ENCODE measurements at places on chromosomes 6 and 20.

DNA sequence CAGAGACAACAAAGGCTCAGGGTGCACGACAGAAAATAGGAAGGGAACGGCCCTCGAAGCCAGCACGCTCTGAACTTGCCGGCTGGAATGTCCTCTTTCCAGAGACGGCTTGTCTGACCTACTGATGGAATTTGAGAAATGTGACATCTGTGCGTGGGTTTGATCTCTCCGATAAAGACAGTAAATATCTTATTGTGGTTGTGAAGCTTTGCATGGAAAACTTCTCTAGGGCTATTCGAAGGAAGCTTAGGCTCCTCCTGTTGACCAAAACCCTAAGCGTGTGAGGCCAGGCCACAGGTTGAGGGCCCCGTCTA lies 247.3 kb downstream of the ZNF217 start:
- DNase-seq: no peak

GRCh38 chr20:56453352-56453751 lies 15.1 kb upstream of the RTF2 start:
- no peak for DNase-seq

DNA sequence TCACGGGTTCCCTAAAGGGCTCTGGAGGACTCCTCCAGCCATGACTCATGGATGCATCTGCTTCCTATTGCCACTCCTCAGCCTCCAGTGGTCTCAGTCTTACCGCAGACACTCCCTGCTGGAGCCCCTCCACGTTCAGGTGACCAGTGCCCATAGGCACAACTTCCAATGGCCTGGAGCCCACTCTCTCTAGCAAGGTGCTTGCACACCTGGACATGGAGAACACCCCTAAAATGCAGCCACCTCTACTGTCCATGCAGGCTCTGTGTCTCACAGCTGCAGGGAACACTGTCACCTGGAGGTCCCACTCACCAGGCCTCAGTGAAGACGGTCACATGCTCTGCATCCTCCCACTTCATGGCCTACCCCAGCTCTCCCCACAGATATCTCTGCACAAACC lies 36.0 kb downstream of the HUS1B start:
- DNase-seq: no peak

DNA sequence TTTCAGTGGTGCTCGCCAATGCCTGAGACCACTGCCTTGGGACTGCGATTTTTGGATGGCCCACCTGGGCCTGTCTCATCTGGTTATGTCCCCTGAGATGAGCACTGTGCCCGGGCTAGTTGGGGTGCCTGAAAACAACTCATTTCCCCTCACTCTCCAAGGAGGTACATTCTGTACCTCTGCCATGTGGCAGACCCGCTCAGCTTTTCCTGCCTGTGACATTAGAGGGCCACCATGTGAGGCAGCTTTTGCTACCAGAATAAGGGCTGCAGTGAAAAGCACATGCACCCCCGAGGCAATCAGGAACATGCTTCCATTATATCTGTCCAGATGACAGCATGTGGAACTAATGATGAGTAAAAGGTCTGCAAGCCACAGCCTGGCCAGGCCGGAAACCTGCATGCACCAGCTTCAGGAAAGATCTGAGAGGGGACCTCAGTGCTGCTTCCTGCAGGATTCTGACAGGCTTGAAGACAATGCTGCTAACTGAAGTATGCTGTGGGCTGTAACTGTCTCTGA lies 11.3 kb upstream of the SRSF6 start:
- no peak for DNase-seq

- DNase-seq: no peak
Observed at GRCh38 chr6:81023007-81023582, 729.4 kb downstream of the TENT5A start.

GRCh38 chr6:139337001-139337400 lies 37.4 kb downstream of the CITED2 start:
- no peak for DNase-seq

DNA sequence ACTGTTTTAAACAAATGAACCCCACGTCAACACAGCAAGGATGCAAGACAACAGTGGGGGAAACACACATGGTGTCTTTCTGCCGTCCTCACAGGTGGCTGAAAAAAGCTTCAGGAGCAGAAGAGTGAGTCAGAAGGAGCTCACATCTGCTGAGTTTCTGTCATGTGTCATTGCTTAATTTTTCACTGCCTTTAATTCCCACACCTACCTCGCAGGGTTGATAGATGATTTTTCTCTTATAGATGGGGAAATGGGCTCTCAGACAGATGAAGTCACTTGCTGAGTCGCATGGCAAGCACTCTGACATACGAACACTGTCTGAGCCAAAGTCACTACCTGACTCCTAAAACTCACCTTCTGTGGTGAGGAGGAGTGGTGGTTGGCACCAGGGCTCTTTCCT lies 28.3 kb upstream of the CARMIL1 start:
- no peak for DNase-seq

GRCh38 chr6:158397578-158397977 lies 85.3 kb downstream of the TULP4 start:
- no peak for DNase-seq

- DNase-seq: no peak
Observed at GRCh38 chr6:124723671-124724070, 238.6 kb upstream of the RNF217 start.

DNA sequence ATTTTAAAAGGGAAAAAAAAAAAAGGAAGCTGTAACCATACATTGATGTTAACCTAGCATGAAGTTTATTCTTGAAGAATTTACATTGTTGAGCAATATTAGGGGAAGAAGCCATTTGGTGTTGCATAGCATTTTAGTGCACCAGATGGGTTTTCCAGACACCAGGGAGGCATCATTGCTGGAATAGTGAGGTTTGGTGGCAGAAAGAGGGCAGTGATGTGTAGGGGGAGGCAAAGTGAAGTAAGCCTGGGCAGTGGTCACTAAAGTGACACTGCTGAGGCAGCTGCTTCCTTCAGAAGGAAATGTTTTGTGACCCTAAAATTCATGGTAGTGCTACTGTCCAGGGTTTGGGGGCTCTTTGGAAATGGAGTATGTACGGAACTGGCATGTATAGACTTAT lies 2.6 kb downstream of the TOMM6 start:
- no peak for DNase-seq

DNA sequence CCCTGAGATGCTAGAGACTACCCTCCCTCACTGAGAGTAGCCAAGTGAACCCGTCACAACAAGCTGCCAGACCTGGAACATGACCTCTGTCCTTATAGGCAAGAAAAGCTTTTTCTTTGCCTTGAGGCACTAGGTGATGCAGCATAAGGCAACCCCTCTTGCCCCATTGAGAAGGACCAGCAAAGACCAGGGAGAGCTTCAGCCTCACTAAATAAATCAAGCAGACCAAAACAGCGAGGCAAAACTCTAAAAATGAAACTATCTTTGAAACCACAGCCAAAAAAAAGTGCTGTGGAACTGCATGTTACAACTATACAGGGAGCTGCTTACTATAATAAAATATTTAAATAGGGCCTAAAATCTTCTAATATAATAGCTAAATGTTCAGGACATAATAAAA lies 62.6 kb upstream of the FAM83B start:
- DNase-seq: no peak

DNA sequence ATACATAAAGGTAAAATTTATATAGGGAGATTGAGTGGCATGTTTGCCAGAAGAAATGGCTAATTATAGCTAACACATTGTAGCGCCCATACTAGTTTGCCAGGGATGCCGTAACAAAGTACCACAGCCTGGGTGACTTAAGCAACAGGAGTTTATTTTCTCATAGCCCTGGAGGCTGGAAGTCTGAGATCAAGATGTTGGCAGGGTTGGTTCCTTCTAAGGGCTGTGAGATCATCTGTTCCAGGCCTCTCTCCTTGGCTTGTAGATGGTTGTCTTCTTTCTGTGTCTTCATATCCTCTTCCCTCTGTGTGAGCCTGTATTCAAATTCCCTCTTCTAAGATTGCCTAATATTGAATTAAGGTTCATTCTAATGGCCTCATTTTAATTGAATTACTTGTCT lies 417.5 kb upstream of the OPRM1 start:
- no peak for DNase-seq

DNA sequence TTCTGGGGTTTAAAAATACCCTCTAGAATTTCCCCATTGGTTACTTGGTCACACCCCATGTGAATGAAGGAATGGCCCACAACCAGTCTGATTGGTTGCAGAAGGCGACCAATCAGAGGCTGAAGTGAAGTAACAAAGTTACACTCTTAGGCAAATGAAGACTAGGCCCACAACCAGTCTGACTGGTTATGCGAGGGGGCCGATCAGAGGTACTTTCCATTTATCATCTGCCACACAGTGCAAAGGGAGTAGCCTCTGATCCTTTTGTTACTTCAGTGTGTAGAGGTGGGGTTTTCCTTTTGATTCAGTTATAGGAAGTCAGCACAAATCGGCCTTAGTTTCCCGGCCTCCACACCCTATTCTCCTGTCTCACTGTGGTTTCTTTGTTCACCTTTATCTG lies 61.2 kb upstream of the SGK1 start:
- DNase-seq: no peak

GRCh38 chr20:35394271-35394670 lies 17.5 kb downstream of the UQCC1 start:
- no peak for DNase-seq

DNA sequence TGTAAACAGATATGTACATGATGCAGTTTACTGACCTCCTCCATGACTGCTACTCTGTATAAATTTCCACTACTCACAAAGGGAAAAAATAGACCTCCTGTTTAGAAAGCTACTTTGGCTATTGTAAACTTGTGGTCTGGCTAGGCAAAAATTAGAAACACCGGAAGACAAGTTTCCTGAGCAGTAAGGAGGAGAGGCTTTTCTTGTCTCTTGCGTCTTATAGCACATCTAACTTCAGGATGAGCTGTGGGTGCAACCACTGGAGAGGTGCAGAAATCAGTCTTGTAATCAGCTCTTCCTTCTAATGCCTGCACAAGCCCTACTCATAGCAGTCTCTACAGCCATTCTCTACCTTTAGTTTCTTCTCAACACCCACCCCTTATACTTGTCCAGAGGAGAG lies 296.5 kb upstream of the SLC35B3 start:
- DNase-seq: no peak

- no peak for DNase-seq
Observed at GRCh38 chr6:17172836-17173470, 71.1 kb downstream of the STMND1 start.

DNA sequence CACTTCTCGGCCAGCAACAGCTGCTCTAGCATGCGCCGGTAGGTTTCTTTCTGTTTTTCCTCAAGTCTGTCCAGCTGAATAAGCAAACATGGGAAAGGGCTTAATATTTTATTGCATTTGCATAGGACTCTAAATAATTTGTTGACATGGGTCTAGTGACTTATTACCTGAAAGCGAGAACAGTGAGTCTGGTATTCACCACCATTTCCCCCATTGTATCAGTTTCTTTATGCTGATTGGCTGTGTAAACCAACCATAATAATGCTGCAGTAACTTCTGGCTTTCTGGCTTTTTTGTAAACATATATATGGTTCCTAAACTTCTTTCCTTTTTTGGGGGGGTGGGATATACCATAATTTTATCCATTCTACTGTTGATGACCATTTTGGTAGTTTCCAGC lies 69.1 kb upstream of the TMEM30A start:
- no peak for DNase-seq

- no peak for DNase-seq
Observed at GRCh38 chr20:57156011-57156729, 110.3 kb downstream of the BMP7 start.

- DNase-seq: no peak
Observed at GRCh38 chr6:100663219-100663863, 198.6 kb upstream of the SIM1 start.

- no peak for DNase-seq
Observed at GRCh38 chr20:32019563-32020463, 9.6 kb downstream of the CCM2L start.

DNA sequence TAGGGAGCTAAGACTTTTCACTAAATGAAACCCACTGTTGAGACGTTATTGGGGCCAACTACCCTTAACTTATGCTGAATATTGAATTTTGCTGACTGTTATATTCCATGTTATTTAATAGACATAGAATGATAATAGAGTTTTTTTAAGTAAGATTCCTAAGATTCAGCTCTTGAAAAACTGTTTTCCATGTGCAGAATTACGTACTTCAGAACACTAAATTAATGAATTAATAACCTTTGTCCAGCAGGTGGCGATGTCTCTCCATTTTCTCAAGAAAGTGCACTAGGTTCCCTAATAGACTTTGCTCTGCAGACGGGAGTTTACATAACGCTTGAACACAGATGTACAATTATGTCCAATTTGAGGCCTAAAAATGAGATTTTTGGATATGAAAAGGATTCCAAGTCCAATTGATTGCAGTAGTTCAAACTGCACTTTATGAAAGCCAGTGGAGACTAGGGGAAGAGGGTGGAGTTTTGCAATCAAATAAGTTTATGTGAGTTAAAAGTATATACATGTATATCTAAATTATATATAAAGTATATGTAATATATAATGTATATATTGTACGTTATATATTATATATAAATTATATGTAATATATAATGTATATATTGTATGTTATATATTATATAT lies 282.1 kb downstream of the UST start:
- no peak for DNase-seq

DNA sequence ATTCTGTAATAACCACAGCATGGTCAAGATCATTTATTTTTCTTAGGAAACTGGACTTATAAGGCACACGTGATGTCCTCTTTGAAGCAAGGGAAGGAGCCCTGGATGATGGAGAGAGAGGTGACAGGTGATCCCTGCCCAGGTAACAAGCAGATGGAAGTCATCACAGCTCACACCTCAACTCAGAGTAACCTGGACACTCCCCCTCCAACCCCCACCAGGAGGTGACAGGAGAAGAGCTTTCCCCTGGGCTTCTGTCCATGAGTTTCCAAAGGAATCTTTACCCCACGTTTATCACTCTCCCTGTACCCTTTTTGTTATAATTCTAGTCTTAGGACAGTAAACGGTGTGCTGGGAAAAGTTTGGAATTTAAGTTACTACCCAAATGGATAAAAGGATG lies 28.4 kb downstream of the ZNF334 start:
- no peak for DNase-seq

DNA sequence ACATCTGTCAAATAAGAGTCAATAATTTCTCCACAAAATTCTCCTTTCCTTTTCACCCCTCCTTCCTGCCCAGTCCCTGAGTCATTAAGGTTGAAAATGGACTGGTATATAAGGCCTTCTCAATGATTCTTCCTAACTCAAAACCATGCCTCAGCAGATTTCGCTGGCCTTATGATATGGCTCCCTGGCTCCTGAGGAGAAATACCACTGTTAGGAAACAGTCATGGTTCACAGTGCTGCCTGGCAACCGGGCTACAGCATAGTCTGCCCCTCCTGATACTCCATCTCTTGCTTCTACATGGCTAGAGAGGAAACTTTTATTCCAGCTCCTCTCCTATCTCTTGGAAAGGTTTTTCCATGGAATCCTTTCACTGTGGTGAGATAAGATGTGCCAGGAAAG lies 4.7 kb downstream of the UBE2J1 start:
- no peak for DNase-seq

- DNase-seq: no peak
Observed at GRCh38 chr6:116560130-116560529, 6.6 kb downstream of the CALHM4 start.

DNA sequence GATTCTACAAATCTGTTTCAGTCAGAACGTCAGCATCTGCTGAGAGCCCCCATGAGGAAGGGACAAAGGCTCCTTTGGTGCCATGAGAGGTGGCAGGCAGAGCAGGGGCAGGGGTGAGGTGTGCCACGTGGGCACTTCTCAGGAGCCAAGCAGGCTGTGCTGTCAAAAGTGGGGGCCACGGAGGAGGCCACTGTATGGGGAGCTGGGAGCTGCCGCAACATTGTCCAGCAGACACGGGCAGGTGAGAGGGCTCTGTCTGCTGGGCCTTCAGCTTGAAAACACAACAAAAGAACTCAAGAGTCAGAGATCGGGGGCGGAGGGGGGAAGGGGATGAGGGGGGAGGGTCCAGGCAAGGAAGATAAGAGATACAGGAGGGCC lies 21.6 kb upstream of the FOXP4 start:
- DNase-seq: no peak
